AG04450 (cell line): ENCODE measurements at places on chromosomes 3 and 15. TPM values are rescaled to one million over a fixed set of nuclear protein-coding genes. Genes with fewer than 3 reads are reported as not detected.

Gene HCLS1
- 0.51 and 0.69 TPM in 2 replicates for polyA plus RNA-seq

Gene GPR62
- not detected in 2 replicates for polyA plus RNA-seq

Gene ZNF639
- 17.6 and 21.3 TPM in 2 replicates for polyA plus RNA-seq

Gene CHRNA5
- 4.3 and 5.2 TPM in 2 replicates for polyA plus RNA-seq

Gene NIT2
- 48.1 and 60.9 TPM in 2 replicates for polyA plus RNA-seq

Gene HGD
- 0.14 and 0.15 TPM in 2 replicates for polyA plus RNA-seq

Gene TMEM39A
- polyA plus RNA-seq = 34.3 TPM in 2 replicates

Gene NTRK3
- polyA plus RNA-seq = 0.14 and 0.21 TPM in 2 replicates

Gene GOLGA6L7
- not detected in 2 replicates for polyA plus RNA-seq

Gene FEZF2
- not detected in 2 replicates for polyA plus RNA-seq

Gene GAP43
- 1.2 and 1.3 TPM in 2 replicates for polyA plus RNA-seq

Gene FBN1
- 424 and 530 TPM in 2 replicates for polyA plus RNA-seq
